ENCODE measurements at places on chromosomes 3 and 15. TPM values are rescaled to one million over a fixed set of nuclear protein-coding genes. Genes with fewer than 3 reads are reported as not detected.

Gene TP63
- 8.9 TPM for total RNA-seq

Gene TRH
- total RNA-seq: 14.0 TPM

Gene XCR1
- total RNA-seq: not detected

Gene CPNE9
- 3.8 TPM for total RNA-seq

Gene THPO
- not detected for total RNA-seq

Gene EBLN2
- 15.2 TPM for total RNA-seq

Gene DPPA2
- total RNA-seq: not detected

Gene ZBED2
- total RNA-seq: 0.49 TPM

Gene SPINK8
- not detected for total RNA-seq

Gene SIDT1
- 4.8 TPM for total RNA-seq

Gene FBXL22
- total RNA-seq: 5.1 TPM

Gene CYP8B1
- total RNA-seq: not detected

Gene BCHE
- total RNA-seq: 53.3 TPM

Gene CEP70
- total RNA-seq: 85.6 TPM

Gene MOBP
- total RNA-seq: not detected

Gene NANOGP8
- total RNA-seq: not detected

Gene OSTN
- total RNA-seq: 7.3 TPM

Gene GASK1A
- 24.4 TPM for total RNA-seq

Gene CA12
- total RNA-seq: 17.4 TPM

Gene ARGFX
- total RNA-seq: not detected

Gene LAMB2
- total RNA-seq: 450 TPM

Gene KPNA4
- 43.5 TPM for total RNA-seq

Gene LRRC57
- 43.7 TPM for total RNA-seq

Gene CACNA2D2
- 17.4 TPM for total RNA-seq

Measured in camera-type eye (tissue), 1 donor.